ENCODE measurements at places on chromosomes 5 and 9.

DNA sequence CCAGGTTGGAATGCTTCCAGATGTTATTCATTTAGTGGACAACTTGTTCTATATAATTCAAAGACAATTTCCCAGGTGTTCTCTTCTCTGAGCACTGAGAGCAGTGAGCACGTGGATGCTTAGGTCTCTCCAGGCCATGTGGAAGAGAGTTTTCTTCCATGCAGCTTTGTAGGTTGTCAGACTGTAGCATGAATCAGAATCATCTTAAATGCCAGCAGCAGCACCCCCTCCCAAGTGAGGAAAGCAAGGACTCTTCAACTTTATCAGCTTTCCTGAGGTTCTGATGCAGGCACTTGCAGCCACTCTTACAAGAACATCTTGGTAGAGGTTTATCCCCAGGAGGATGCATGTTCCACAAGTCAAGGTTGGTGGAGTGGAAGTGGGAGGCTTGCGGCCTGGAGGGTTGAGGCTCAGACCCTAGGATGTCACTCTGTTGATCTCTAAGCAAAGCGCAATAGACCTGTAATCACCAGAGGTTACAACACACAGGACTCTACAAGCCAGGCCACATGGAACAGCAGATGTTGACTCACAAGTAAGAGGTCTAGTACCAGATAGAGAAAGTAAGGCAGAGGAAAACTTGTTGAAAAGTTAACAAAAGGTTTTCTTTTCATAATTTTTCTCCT is 47.7 kb downstream of the UGCG start:
- no peak for DNase-seq

DNA sequence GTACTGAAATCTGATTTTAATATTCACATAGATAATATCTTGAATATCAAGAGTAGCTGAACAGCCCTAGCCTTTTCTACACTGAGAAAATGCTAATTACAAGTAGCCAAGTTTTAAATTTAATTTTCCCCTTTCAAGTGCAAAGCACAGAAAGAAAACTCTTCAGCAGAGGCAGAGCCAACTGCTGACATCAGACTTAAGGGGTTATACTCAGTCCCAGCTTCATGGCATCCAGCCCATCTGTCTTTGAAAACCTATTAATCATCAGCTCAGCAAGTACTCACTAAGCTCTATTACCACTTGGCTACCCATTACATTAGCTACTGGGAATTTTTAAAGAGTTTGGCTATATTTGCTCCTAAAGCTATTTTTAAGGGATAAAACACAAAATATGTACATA is 220.5 kb downstream of the SLC12A2 start:
- no peak for DNase-seq

- DNase-seq: no peak
Measured at GRCh38 chr5:126849101-126849678, 72.3 kb downstream of the LMNB1 start.

DNA sequence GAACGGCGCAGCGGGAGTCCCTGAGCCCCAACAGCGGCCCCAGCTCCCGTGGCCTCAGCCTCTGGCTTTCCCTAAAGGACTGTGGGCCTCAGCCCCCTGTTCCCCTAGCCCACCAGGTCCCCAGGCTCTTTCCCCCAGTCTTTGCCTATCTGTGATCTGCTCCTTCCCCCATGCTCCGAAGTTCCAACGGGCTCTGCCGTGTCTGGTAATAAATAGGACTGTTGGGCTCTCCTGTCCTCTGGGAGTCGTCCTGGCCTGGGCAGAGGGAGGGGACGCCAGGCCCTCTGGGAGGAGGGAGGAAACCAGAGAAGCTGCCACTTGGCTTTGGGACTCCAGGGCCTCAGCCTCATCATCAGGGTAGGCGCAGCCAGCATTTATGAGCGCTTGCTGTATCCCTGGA is 28.1 kb downstream of the ADGRD2 start:
- DNase-seq: no peak

DNA sequence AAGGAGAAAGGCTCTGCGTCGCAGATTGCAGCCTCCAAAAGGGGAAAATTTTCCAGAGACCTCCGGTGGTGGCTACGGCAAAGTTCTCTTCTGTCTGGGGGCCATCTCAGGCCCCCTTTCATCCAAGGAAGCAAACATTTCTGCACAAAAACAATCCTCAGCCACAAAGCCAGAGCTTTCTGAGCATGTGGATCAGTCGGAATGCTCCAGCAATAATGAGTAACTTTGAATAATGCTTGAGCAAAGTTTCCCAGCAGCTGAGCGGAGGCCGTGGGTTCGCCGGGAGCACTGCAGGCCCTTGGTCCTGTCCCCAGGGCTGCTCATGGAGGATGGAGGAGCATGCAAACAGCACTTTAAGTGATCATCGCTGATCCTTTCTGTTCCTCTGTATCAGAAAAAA is 60.2 kb upstream of the UNC5A start:
- no peak for DNase-seq

DNA sequence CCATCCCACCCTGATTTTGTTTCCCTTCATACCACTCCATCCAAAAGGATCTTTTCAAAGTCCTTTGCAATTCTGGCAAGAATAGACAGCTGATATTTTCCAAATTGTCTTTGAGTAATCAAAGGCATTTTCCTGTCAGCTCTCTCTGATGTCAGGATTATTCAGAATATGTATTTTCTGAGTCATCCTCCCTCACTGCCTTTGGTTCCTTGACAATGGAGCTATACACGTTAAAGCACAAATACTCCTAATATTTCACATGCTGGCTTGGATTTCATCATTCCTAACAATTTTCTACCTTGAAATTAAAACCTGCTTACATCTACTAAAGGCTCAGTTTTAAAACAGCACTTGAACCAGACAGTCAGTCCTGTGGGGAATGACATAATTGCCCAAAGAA is 379.4 kb downstream of the GADD45G start:
- no peak for DNase-seq

- no peak for DNase-seq
Measured at GRCh38 chr9:34331196-34331595, 1.8 kb downstream of the NUDT2 start.

- no peak for DNase-seq
Measured at GRCh38 chr5:137218896-137219295, 280.2 kb downstream of the SPOCK1 start.

GRCh38 chr5:144487207-144487606 is 316.5 kb downstream of the KCTD16 start:
- DNase-seq: no peak

DNA sequence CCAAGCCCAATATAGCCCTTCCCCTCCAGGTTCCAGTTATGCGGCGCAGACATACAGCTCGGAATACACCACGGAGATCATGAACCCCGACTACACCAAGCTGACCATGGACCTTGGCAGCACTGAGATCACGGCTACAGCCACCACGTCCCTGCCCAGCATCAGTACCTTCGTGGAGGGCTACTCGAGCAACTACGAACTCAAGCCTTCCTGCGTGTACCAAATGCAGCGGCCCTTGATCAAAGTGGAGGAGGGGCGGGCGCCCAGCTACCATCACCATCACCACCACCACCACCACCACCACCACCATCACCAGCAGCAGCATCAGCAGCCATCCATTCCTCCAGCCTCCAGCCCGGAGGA is 6.3 kb downstream of the NR4A3 start:
- DNase-seq: no peak

- no peak for DNase-seq
Measured at GRCh38 chr5:112546946-112547592, 128.0 kb upstream of the EPB41L4A start.

Data from NCI-H1694 treated with DMSO at 0.1 percent for 48 hours (cell line).